ENCODE measurements at places on chromosomes 16 and 17.
A peak's percentile ranks its signal among the peaks of the same experiment; 100 is the strongest.

DNA sequence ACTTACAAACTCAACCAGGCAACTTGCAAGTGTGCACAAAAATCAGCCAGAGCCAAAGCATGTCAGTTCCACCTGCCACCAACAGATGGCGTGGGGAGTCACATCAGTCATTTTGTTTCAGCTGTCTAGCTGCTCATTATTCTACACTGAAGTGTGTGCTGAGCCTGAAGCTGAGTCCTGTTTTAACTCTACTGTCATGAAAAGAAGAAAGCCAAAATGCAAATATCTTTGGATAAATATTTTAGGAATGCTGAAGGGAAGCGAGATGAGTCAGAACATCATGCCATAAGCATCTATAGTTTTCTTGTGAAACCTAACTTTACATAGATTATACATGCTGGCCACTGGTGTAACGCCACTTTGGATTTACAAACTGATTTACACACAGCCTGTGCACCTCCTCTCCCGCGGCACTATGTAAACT lies 172.6 kb downstream of the CDK5R1 start:
- DNase-seq = peak; percentile 56

DNA sequence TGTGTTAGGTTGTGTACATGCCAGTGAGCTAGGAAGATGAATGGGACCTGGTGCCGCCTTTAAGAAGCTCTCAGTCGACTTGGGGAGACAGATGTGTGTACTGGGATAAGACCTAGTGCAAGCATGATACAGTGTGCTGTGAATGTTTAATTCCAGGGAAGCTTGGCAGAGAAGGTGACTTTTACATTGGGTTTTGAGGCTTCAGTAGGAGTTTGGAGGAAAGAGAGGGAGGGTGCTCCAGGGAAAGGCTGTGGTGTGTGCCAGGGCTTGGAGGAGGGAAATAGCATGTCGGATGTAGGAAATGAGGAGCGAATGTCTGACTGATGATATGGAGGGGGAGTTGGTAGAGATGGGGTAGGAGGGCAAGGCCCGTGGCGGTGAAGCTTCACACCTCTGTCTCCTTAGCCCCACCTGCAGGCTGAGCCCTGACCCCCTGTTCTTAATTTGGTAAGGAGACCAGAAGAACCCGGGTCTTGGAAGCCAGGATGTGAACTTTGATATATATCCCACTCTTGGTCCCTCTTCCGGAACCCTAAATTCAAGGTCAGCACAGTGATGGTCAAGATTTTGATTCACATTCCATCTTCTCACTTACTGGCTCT lies 76.6 kb downstream of the PLCG2 start:
- no peak for DNase-seq

DNA sequence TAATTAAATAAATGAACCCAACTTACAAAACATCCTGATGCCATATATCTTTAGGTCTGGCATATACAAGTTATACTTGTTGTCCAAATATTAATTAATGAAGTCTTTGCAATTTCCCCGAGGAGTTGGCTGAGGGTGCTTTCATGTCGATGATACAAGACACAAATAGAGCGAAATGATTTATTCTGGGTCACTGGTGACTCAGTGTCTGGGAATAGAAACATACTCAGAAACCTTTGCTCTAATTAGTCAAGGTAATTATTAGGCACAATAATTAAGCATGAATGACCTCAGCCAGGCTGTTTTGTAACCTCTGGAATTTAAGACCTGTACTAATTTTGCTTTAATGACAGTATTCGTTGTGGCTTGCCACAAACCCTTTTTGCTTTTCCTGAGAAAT lies 37.0 kb upstream of the HAPSTR1 start:
- no peak for DNase-seq

- DNase-seq = no peak
Measured at GRCh38 chr17:49327835-49328784, 33.9 kb downstream of the ZNF652 start.

- no peak for DNase-seq
Measured at GRCh38 chr17:49522357-49522890, 27.3 kb downstream of the NGFR start.

- DNase-seq = no peak
Measured at GRCh38 chr17:46121165-46121764, 72.0 kb downstream of the KANSL1 start.

GRCh38 chr16:31568577-31569359 lies 41.1 kb downstream of the AHSP start:
- no peak for DNase-seq

GRCh38 chr16:3868556-3868955 lies 12.0 kb downstream of the CREBBP start:
- no peak for DNase-seq

DNA sequence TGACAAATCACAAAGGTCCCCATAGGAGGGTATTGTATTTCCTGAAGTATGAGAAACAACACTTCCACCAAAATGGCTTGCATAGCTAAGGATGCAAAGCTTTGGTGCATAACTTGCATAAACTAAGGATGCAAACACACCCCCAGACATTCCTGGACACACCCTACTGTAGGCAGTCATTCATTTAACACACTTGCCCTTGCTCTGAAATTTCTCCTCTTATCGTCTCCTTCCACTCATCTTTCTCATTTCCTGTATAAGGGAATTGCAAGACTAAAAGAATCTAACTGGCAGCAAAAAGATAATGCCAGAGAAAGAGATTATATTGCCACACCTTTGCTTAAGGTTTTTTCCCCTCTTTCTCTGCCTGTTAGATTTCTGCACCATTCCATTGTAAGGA lies 28.3 kb downstream of the CHD9 start:
- DNase-seq = no peak

GRCh38 chr17:9101356-9101755 lies 80.0 kb downstream of the NTN1 start:
- DNase-seq = no peak

- no peak for DNase-seq
Measured at GRCh38 chr17:81723651-81724209, 11.6 kb downstream of the SLC25A10 start.

- DNase-seq = peak; percentile 42
Measured at GRCh38 chr16:87392821-87393679, 914 bp downstream of the MAP1LC3B start.

GRCh38 chr16:27650073-27650701 lies 100.2 kb downstream of the KATNIP start:
- DNase-seq = no peak

DNA sequence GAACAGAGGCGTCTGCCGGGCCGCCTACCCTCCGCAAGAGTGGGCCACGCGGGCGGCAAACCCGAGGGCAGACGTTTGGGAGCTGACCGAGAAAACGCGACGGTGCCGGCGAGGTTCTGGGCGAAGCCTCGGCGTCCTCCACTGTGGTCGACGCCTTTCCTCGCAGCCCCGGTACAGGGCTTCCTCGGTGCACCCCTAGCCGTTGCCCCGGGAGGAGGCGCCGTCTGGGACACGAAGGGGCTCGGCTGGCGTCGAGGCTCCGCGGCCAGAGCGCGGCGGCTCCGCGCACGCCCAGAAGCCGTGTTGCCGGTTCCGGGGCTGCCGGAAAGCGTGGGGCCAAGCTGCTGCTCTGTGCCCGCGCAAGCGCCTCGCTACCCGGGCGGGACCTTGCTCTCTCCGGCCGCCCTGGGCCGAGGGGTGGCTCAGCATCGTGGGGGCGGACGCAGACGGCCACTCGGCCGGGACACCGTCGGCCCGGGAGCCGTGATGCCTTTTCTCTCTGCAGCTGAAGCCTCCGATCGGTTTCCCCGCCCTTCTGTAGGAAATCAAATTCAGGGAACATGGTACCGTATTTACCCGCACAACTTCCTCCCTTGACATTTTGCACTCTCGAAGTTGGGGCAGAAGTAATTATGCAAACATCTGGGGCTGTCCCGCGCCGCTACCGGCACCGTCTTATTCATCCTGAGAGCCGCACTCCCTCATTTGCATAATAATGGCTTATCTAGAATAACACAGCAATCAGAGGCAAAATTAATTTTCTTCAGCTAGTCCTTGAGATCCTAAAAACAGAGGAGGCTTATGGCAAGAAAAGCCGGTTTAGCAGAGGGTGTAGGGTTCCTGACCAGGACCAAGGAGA lies 7.3 kb upstream of the CBX8 start:
- no peak for DNase-seq

DNA sequence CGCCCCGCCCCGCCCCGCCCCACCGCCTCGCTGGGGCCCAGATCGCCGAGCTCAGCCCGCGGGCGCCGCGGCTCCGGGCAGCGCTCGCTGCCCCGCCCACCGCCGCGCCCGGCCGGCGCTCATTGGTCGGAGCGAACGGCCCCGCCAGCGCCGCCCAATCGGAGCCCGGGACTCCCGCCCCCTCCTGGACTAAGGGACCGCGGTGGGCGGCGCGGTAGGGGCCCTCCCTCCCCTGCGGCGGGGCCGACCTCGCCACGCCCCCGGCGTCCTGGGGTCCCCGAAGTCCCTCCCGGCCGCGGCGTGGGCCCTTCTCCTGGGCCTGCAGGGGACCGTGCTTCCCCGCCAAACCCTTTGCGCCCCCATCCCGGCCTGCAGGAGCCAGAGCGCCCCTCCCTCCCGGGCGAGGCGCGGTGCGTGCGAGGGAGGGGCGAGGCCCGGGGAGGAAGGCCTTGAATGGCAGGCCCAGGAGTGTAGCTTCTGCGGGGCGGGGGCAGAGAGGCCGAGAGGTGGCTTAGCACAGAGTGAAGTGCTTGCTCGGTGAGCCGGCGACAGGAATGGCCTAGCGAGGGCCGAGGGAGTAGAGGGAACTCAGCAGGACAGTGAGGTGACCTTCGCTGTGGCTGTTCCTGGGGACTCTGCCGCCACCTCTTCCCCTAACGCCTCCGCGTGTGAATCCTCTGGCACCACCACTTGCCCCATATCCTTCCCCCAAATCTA lies at the start of gene CAMKK1:
Gene CAMKK1, minus strand, starts transcription at position 51 of the 717 bp plus-strand sequence. CDS start 7,366 bp downstream, outside the sequence.
- peak; percentile 68 for DNase-seq

GRCh38 chr17:5545051-5545987 lies 39.0 kb downstream of the NLRP1 start:
- DNase-seq = no peak

- DNase-seq = no peak
Measured at GRCh38 chr17:82826211-82826610, 13.6 kb downstream of the ZNF750 start.

- peak; percentile 68 for DNase-seq
Measured at GRCh38 chr17:27319541-27320221, 25.8 kb downstream of the WSB1 start.

- peak; percentile 37 for DNase-seq
Measured at GRCh38 chr16:77169650-77170236, 21.2 kb upstream of the MON1B start.

GRCh38 chr17:76982408-76983074 lies 114.3 kb downstream of the MGAT5B start:
- no peak for DNase-seq

DNA sequence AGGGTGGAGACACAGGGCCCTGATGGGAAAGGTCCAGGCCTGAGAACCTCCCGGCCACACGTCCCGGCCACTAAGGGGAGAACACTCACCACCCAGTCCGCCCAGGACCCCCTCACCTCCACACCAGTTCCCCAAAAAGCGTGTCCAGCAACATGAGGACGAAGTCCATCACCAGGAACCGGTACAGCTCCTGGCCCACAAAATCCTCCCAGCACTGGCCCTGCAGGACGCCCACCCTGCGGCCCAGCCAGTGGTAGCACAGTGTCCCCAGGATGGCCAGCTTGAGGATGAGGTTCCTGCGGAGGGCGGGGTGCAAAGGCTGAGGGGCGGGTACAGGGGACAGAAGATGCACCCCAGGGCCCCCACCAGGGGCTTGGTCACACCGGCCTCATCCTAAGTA lies 8.0 kb downstream of the TMC6 start:
- no peak for DNase-seq

GRCh38 chr17:76501018-76501826 lies at the start of gene RHBDF2:
Gene RHBDF2 (minus strand): TSS chr17:76501423. CDS start chr17:76481524, 19,899 bp downstream.
- DNase-seq = peak; percentile 97

- no peak for DNase-seq
Measured at GRCh38 chr16:30989469-30990047, 4.6 kb downstream of the HSD3B7 start.

DNA sequence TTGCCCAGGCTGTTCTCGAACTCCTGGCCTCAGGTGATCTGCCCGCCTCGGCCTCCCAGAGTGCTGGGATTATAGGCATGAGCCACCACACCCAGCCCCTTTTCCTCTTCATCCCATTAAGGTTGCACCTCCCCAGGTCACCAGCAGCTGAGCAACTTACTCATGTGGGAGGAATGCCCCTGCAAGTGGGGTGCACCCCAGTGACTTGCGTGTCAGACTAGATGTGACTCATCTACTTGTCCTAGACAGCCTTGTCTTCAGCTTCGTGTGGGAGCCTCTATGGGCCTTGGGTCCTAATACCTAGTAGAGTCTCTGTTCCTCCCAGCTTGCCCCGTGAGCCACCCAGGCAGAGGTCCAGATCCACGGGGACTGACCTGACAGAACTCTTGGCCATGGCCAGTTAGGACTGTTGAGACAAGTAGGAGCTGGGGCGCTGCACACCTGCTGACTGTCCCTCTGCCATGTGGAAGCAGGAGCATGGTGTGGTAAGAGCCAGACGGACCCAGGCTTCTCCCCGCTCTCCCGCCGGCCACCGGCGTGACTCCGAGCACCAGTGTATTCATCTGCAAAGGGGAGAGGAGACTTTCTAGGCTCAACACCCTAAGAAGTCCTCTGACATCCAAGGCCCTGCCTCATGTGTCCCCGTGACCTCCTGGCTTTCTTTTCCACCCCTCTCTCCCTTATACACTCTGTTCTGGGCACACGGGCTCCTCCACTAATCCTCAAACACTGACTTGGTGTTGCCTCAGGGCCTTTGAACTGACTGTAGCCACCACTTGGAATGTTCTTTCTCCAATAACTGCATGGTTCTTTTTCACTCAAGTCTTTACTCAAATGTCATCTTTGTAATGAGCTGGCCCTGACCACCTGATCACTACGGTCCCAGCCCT lies 11.6 kb upstream of the CBX4 start:
- DNase-seq = peak; percentile 92

DNA sequence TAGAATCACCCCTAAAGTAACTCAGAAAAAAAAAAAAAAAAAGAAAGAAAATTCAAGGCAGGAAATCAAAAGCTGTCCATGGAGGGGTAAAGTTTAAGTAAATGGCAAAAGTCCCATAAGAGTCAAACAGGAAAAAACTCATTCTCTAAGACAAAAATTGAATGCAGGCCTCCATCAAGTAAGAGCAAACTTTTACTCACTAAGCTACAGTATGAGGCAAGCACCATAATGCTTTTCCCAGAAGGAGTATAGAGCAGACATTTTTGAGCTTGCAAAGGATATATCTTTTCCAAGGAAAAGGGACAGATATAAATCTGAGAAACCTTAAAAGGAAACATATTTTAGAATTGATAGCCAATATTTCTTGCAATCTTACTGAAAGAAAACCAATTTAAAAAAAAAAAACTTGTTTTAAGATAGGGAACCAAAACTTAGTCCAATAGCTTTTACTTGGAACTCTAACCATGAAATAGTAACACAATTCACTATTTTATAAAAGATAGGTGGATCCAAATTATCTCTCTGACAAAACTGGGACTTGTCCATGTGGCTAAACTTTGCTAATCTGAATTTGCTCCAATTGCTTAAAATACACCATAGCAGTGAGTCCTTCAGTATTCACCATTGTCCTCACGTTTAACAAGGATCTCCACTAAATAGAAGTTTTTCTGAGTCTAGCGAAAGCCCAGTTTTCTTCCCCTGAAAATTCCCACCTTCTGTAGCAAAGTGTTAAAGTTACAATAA lies 99.8 kb downstream of the CDH11 start:
- DNase-seq = no peak
